ENCODE measurements at places on chromosomes 1 and 21.
A peak's percentile ranks its signal among the peaks of the same experiment; 100 is the strongest.

GRCh38 chr1:12409681-12410080 lies 179.9 kb downstream of the VPS13D start:
- DNase-seq: no peak

GRCh38 chr1:107787299-107787698 lies 177.7 kb downstream of the VAV3 start:
- no peak for DNase-seq

DNA sequence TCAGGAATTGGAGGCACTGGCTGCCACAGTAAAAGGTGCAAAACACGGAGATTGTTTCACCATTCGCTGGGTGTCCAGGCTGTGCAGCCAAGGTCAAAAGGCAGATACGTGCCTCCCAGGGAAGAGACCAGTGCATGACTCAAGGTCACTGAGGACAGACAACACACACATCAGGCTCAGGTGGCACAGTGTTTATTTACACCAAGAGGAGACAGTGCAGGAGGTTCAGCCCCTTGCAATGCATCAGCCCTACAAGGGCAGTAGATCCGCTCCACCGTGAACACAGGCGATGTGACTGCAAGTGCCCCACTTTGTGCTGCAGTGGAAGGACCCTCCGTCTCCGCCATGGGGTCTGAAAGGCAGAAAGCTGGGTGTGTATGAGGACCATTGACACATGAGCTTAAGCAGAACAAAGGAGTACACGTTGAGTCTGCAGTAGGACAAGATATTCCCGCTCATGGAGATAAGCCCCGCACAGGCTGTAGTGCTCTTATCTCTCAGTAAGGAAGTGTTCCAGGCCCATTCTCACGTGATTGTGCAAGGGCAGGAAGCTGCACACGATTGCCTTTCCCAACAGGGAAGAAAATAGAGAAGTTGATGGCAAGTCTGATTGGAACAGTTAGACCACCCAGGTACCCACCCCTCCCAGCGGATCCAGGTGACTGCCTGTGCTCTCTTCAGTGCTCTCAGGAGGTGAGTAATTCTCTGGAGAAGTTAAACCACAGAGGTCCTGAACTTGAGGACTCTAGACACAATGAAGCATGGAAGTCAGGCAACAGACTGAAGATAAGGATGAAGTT lies 37.5 kb upstream of the QSOX1 start:
- no peak for DNase-seq

DNA sequence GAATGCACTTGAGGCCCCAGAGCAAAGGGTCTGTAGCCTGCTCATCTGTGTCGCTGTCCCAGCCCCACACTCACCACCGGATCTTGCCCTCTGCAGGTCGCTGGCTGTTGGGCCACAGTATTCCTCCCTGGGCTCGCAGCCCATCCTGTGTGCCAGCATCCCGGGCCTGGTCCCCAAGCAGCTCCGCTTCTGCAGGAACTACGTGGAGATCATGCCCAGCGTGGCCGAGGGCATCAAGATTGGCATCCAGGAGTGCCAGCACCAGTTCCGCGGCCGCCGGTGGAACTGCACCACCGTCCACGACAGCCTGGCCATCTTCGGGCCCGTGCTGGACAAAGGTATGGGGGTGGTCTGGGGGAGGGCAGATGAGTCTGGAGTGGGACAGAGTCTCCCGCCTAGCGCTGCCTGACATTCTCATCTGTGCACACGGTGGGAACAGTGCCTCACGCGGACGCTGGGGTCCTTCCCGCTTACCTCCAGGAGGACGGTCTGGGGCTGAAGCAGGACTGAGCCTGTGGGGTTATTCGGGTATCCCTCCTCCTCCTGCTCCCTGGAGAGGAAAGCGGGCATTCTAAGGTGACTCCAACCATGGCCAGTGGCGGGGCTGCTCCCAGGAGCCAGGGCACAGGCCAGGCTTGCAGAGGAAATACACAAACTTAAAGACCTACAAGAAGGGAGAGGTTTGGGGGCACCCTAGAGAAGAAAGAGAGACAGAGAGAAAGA lies 15.9 kb downstream of the WNT3A start:
- no peak for DNase-seq

DNA sequence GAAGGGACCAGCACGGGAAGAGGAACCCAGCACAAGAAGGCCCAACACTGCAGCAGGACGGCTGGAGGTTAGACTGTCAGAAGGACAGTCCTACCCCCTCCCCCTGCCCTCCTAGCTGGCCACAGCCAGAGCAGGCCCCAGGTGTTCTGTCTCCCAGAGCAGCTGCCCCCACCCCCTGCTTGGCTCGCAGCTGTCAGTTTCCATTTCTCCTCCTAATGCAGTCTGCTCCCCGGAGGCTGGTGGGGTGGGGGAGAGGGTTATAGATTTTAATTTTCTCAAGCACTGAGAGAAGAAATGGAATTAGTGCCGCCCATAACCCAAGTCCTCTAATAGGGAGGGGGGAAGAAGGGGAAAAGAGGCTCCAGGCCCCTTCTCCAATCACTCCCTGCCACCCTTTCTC lies 13.0 kb upstream of the PEAR1 start:
- DNase-seq: no peak

GRCh38 chr1:199157494-199157893 lies 518.7 kb downstream of the PTPRC start:
- no peak for DNase-seq

DNA sequence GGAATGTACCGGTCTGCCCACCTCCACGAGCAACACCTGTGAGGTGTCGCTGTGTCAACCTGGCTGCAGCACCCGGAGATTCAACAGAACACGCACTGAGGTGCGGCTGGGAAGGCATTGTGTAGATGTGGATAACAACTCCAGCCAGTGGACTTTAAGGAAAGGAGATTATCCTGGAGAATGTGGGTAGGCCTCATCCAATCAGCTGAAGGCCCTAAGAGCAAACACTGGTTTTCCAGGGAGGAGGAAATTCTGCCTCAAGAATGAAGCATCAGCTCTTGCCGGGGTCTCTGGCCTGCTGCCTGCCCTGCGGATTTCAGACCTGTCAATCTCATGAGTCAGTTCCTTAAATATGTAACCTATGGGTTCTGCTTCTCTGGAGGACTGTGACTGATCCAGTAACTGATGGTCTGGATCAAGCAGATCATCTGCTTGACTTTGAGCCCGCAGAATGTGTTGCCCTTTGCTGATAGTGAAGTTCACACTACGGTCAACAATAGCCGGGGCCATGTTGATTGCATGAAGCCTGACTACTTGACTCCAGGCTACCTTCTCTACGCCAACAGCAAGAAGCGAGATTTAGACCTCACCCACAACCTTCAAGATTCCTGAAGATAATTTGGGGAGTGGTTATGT lies 15.9 kb upstream of the PRDM15 start:
- no peak for DNase-seq

DNA sequence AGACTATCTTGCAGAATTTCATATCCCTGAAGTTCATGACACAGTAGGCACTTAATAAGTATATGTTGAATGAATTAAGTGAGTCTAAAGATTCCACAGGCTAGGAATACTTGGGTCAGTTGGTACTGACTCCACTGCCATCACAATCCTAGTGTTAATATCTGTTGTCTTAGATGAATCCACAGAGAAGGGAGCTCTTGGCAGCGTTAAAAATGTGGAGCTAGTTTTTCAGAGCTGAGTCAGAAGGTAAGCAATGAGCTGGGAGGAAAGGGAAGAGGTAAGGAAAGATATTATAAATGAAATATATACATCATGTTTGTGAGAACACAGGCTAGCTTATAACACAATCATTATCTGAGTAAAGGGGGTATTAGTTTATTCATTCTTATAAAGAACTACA lies 21.8 kb upstream of the GORAB start:
- no peak for DNase-seq

DNA sequence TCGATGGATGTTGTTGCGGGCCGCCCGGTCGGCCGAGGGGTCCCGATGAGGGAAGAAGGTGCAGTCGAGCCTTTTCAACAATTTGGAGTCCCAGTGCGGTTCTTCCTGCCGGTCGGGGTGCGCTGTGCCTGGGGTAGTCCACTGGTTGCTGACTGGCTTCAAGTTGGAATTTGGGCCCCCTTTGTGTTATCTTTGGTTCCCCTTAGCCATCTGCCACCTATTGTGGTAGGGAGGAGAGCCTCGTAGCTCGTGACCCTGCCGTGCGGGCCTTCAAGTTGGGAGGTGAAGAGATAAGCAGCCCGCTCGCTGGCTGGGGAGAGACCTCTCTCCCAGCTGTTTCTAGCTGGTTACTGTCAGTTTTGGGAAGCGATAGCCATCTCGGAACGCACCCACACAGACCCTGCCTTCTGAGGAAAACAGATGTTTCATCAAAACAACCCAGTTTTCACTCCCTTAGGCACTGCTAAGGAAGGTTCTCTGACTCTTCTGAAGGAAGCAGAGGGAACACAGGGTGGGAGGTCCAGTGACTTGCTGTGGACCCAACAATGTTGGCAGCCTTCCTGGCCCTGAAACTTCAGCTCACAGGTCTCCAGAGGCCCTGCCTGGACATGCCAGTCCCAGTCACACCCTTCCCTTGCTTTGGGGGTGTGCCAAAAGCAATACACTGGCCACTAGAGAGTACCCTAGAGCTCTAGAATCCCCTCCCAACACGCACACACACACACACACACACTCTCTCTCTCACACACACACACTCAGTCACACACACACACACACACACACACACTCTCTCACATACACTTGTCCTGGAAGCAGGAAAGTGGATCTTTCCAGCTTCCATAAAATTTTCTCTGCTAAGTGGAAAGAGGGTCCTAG lies 1.0 kb downstream of the BTG2 start:
- DNase-seq: no peak

GRCh38 chr1:161987303-161987702 lies 36.4 kb downstream of the OLFML2B start:
- no peak for DNase-seq

GRCh38 chr1:236156512-236157208 lies 14.3 kb downstream of the GPR137B start:
- DNase-seq: peak; percentile 31

- no peak for DNase-seq
Observed at GRCh38 chr1:185096531-185096930, 51.2 kb downstream of the RNF2 start.

DNA sequence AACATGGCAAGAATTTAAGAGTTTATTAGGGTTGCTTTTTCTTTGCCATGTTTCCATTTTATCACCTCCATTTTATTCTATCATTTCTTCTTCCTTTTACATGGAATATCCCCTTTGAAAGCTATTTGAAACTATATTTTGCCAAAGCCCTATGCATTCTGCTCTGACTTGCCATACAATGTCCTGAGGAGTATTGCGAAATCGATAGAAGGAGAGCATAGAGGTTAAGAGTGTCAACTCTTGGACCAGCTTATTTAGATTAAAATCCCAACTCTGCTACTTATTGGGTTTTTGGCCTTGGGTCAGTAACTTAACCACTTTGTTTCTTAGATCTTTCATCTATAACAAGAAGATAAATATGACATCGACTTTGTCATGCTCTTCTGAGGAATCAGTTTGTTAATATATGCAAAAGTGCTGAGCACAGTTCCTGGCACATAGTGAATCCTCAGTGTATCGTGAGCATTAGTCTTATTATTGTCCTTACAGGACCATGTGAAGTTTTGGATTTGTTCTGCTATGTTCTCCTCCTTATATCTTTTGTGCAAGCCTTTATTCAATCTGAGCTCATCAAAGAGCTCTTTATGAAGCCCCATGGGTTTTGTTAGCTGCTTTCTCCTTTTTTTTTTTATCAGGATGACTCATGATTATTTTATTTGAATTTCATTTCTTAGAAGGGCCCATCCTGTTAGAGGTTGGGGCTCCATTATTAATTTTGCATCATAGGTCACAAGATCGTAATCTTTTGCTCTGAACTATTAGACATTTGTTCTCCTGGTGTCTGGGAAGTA lies 17.6 kb downstream of the ACKR1 start:
- no peak for DNase-seq

DNA sequence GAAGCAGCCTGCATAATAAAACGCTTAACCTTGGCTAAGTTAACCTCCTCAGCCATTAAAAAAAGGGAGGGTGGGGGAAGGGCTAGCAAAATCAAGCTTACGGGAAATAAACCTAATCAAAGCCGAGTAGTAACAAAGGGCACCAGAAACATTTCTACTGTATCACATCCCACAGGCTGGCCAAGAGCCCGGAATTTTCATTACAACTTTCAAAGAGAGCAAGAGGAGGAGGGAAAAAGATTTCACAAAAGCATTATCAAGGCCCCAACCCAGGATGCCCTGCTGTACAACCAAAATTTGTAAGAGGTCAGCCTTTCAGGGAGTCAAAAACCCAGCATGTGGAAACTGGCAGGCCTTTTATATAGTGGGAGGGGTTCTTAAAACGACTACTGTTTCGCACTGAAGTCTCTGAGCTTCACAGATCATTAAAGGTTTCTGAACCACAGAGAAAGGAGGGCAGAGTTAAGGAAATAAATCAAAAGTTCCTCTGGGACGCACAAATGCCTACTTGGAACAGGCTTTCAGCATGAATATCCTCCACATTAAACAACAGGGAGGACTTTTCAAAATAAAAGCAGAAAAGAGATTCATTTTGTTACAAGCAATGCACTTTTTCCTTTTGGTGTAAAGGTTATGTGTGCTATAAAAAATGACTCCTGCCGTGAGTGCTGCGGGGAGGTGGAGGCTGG lies 90.4 kb downstream of the SLC45A1 start:
- no peak for DNase-seq

DNA sequence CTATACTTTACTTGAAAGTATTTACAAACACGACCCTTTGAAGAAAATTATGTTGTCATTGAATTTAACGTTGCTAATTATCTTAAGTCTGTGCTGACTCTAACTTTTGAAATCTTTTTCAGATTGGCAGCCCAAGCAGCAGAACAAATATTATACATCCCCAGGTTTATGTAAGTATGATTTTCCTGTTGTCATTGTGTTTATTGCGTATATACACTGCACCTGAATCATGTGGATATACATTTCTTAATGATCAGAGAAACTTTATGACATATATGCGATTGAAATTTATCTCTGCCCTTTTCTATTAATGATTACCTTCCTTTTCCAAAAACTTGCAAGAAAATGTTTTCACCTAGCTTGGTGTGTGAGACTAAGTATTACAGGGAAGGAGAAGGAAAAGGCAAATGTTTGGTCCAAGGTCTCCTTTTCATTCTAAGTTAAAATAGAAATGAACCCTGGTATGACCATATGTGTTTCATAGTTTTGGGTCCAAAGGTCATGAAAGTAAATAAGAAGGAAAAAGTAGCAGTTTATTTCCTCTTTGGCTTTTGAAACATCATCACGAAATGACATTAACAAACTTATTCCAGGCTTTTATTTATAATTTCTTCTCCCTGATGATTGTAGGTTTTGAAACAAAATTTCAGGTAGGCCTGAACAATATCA lies 116.8 kb downstream of the VPS13D start:
- no peak for DNase-seq

GRCh38 chr1:26779098-26779668 lies 8.6 kb upstream of the PIGV start:
- DNase-seq: no peak

GRCh38 chr1:43225168-43225567 lies 44.6 kb upstream of the TMEM125 start:
- no peak for DNase-seq
